ENCODE measurements at places on chromosomes 6 and 20.
A peak's percentile ranks its signal among the peaks of the same experiment; 100 is the strongest.

DNA sequence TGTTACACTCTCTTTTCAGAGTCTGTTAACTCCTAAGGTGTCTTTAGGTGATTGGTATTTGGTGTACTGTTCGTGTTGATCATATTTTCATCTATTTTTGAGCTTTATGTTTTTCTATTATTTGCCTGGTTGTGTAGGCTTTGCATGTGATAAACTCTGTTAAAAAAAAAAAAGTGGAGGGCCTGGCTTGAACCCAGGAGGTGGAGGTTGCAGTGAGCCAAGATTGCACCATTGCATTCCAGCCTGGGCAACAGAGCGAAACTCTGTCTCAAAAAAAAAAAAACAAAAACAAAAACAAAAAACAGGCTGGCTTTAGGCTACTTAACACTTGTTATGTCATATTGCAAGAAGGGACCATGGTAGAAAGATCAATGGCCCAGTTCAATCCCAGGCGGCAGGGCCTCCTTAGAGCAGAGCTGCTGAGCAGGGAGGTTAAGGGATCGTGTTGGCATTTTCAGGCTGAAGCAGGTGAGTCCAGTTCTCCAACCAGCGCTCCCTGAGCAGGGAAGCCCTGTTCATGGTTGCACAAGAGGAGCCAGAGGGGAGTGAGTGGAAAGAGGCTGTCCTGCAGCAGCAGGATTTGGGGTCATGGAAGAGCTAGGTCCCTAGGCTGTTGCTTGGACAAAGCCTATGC lies 8.5 kb downstream of the PYGB start:
- DNase-seq = no peak

DNA sequence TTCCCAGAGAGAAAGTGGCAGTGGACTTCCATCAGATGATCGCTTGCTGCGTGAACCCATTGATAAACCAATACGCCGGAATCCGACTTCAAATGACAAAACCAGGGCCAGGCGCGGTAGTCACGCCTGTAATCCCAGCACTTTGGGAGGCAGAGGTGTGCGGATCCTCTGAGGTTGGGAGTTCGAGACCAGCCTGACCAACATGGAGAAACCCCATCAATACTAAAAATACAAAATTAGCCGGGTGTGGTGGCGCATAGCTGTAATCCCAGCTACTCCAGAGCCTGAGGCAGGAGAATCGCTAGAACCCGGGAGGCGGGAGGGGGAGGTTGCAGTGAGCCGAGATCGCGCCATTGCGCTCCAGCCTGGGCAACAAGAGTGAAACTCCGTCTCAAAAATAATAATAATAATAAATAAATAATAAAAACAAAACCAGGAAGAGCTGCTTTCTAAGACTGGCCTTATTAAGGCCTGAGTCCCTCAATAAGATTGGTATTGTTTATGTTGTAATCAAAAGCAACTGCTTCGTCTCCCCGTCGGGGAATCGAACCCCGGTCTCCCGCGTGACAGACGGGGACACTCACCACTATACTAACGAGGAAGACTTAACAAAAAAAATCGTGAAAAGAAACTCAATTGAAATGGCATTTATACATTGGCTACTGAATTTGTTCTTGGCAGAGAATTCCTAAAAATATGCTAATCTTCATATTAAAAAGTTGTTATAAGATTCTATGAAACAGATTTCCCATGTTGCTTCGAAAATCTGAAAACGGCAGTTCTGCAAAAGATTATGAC lies 110.2 kb upstream of the ZNF184 start:
- DNase-seq = peak; percentile 21

- DNase-seq = no peak
These were observed 2.9 kb upstream of the MDGA1 start for GRCh38 chr6:37700620-37700973.

DNA sequence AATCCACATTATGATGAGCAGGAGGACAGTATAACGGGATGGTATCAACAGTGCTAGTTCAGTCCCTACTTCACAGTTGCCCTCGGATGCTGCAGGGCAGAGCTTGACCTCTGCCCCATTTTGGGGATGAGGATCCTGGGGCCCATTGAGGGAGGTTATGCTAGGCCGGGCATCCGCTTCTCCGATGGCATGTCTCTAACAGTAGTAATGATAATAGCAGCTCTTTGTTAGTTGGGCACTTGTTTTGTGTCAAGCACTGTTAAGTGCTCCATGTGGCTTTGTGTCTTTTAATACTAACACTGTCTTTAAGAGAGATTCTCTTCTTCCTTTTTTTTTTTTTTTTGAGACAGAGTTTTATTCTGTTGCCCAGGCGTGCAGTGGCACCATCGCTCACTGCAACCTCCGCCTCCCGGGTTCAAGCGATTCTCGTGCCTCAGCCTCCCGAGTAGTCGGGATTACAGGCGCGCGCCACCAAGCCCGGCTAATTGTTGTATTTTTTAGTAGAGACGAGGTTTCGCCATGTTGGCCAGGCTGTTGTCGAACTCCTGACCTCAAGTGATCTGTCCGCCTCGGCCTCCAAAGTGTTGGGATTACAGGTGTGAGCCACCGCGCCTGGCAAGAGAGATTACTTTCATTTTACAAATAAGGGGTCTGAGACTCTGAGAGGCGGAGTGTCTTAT lies 1.1 kb downstream of the MAPRE1 start:
- no peak for DNase-seq

Measured in SK-N-DZ (cell line).